ENCODE measurements at places on chromosomes 7 and 10.
A peak's percentile ranks its signal among the peaks of the same experiment; 100 is the strongest.

DNA sequence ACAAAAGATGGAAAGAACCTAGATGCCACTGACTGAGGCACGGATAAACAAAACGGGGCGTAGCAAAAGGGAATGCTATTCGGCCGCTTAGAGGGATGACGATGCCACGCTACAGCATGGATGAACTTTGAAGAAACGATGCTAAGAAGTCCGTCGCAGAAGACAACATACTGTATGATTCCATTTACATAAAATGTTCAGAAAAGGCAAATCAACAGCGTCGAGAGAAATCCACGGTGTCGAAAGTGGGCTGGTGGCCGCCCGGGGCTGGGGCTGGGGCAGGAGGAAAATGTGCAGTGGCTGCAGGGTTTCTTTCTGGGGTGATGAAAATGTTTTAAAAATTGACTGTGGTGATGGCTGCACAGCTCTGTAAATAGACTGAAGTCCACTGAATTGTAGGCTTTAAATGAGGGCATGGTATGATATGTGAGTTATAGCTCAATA, 24.1 kb downstream of the GNA12 start:
- DNase-seq, result no peak

- no peak for DNase-seq
Measured at GRCh38 chr7:148963583-148964482, 64.5 kb downstream of the PDIA4 start.

DNA sequence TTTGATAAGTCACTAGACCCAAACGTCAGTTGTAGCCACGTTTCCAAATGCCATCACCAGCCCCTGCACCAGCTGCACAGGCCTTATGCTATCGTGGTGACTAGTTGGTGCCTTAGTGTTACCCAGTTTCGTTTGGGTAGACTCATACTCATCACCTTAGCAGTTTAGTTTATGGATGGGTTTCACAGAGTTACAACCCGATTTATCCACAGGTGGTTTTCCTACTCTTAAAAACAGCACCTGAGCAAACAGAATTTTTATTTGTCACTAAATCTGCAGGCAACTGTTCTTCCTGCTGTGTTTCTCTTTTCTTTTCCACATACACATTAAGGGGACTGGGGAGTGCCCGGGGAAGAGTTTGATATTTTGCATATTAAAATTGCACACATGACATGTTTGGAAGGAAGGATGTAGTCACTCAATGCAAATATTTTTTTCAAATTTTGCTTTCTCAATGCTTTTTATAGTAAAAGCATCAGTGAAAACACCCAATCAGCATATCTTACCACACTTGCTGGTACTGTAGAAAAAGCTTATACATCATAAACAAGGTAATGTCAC, 41.6 kb downstream of the PDSS1 start:
- DNase-seq, result peak; percentile 88

GRCh38 chr7:27247452-27248426, 5.1 kb downstream of the EVX1 start:
- no peak for DNase-seq

DNA sequence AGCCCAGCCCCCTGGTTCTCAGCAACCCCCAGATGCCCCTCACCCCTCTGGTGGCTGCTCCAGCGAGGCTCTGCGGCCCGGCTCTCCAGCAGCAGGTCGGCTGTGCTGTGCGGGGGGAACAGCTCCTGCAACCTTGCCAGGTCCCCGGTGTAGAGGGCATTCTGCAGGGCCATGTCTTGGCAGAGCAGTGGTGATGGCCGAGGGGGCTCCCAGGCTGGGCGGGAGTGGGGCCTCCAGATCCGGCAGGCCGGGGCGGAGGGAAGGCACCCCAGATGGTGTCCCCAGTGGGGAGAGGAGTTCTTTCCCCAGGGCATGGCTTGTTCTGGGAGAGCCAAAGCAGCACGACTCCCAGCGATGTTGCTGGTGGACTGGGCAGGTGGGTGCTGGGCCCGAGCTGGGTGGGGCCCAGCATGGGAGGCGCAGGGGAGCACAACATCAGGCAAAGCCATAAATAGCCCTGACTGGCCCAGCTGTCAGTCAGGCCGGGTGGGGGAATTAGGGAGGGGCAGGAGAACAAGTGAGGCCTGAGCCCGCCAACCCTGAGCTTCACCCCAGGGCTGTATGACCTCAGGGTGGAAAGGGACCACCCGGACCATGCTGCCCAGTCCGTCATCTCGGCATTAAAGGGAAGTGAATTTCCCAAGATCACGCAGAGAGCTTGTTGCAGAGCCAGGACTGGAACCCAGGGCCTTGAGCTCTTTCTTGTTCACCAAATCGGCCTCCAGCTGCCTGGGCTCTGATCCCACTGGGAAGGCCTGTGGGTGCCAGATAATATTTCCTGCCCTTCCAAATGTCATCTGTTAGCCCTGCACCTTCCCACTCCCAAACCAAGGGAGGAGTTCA, 580 bp upstream of the ASB10 start:
- no peak for DNase-seq

All from NAMALWA (cell line).